ENCODE measurements at places on chromosomes 4 and X.

GRCh38 chrX:150569155-150569477 is 695 bp downstream of the MTM1 start:
- peak; percentile 46 for DNase-seq

- peak; percentile 48 for DNase-seq
Observed at GRCh38 chr4:186719925-186720694, 3.5 kb downstream of the FAT1 start.

DNA sequence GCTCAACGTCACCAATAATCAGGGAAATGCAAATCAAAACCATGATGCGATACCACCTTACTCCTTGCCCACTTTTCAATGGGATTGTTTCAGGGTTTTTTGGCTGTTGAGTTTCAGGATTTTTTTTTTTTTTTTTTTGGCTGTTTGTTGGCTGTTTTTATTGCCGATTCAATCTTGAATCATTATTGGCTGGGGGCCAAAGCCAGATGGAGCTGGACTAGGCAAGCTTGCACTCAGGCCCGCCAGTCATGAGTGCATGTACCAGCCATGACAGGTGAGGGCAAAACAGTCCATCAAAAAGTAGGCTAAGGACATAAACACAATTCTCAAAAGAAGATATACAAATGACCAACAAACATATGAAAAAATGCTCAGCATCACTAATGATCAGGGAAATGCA is 13.3 kb downstream of the YIPF7 start:
- no peak for DNase-seq

GRCh38 chr4:84527391-84527790 is 28.3 kb upstream of the NKX6-1 start:
- no peak for DNase-seq

- no peak for DNase-seq
Observed at GRCh38 chr4:112978691-112979472, 70.6 kb upstream of the ANK2 start.

DNA sequence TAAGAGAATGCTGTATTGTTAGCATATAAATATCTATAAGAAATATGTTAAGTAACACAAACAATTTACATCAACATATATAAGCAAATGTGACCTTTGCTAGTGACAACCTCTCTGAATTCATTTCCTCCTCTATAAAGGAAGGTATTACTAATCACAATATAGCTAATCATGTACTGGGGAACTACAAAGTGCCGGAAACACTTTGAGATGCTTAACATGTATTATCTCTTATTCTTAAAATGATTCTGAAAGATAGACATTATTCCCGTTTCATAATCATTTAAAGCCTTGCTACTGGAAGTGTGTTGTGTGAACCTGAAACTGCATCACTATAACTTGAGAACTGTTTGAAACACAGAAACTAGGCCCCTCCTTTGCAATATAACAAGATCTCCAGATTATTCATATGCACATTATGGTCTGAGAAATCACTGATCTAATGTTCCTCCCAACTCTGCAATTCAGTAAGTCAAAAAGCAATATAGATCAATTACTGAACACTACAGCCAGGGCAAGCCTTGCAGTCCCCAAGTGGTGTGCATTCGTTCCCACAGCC is 54.0 kb downstream of the KLHL8 start:
- DNase-seq, result no peak

- no peak for DNase-seq
Observed at GRCh38 chr4:94348666-94349065, 6.0 kb upstream of the HPGDS start.

DNA sequence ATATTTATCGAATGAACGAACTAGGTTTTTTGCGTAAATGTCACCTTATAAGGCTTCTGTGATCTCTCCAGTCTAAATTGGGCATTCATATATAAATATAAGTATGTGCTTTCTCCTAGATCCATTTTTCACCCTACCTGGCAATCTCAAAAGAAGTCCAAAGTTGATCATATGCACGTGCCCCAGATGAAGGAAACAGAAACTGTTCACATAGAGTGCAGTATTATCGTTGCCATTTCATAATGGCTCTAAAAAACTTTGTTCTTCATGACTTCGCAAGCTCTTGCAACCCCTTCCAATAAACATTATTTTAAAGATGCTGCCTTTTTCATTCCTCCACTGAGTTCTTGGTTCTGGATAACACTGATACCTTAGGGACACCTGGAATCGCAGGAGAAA is 708 bp downstream of the INTS12 start:
- DNase-seq, result no peak

- DNase-seq, result no peak
Observed at GRCh38 chr4:2253160-2254084, 8.5 kb downstream of the MXD4 start.

DNA sequence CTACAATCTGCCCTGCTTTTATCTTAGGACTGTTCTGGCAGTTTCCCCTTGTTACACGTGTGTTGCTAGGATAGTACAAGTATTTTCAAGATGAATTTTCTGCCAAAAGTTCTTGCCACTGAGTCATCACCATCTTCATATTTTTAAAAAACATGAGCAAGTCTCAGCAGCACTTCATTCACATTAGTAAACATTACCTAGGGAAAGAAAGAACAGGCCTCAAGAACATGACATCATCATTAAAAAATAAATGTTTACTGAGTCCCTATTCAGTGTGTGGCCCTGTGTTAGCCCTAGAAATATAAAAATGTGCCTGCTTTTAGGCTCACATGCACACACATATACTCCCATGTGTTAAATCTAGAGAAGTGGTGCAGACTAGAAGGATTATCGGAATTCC is 18.7 kb upstream of the GPC3 start:
- DNase-seq, result no peak

- no peak for DNase-seq
Observed at GRCh38 chr4:74044677-74045076, 6.2 kb upstream of the CXCL3 start.

DNA sequence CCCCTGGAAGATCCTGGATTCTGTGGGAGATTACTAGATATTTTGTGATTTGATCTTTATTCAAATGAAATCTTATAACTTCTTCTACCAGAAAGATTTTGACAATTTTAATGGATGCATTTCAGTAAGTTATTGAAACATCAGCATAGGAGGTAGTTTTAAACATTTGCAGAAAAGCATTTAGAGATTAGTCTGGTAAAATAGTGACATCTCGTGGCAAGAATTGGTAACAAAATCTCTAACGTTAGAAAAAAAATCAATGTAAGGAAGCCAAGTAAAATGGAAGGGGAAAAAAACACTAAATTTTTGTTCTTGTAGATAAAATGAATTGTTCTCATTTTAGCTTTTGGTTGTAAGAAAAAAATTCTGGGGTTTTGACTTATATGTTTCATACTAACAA is 73.3 kb downstream of the TASL start:
- peak; percentile 44 for DNase-seq

GRCh38 chr4:111854494-111855087 is 290.7 kb upstream of the FAM241A start:
- peak; percentile 49 for DNase-seq

DNA sequence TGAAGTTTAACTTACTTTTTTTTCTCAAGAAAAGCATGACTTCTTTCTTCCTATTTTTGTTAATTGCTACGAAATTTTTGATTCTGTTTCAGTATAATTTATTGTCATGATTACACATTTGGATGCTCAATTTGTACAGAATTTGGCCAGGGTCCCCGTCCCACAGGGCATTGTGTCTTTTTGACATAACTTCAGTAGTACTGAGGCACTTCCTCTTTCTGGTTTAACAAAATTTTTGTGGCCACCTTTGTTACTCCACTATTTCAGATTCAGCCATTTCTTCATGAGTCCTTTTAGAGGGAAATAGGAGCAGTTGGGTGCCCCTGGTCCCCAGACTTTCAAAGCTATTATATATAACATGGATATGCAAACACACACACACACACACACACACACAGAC is 1248.7 kb downstream of the PCDH7 start:
- no peak for DNase-seq

DNA sequence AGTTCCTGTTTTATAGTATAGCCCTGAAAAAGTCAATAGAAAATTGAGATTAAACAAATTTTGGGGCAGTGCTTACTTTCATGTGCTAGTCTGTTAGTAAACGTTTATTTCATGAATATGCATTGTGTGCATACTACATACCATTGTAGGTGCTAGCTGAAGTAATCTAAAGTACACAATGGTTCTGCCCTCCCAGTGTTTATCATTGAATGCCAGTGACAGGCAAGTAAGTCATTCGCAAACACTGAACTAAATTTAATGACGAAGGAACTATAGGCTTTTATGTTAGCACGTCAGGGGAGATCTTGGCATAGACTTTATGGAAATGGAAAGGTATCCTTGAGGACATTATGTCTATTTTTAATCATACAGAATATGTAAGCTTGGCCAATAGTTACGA is 426.9 kb upstream of the EPHA5 start:
- peak; percentile 5 for DNase-seq

DNA sequence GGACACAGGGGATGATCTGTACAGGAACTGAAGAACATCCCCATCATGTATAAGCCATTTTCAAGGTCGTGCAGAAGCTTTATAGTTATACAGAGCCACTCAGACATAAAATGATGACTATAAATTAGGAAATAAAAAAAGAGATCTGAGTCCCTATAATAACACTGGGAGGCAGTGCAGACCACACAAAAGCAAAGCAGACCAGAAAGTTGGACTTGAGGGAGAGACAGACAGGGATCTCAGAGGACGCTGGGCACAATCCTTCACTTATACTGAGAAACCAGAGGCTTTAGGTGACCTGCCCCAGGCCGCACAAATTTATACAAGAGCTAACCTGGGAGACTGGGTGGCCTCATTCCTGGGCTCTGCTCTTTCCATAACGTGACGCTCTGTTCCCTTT is 70.5 kb downstream of the HADH start:
- peak; percentile 58 for DNase-seq

DNA sequence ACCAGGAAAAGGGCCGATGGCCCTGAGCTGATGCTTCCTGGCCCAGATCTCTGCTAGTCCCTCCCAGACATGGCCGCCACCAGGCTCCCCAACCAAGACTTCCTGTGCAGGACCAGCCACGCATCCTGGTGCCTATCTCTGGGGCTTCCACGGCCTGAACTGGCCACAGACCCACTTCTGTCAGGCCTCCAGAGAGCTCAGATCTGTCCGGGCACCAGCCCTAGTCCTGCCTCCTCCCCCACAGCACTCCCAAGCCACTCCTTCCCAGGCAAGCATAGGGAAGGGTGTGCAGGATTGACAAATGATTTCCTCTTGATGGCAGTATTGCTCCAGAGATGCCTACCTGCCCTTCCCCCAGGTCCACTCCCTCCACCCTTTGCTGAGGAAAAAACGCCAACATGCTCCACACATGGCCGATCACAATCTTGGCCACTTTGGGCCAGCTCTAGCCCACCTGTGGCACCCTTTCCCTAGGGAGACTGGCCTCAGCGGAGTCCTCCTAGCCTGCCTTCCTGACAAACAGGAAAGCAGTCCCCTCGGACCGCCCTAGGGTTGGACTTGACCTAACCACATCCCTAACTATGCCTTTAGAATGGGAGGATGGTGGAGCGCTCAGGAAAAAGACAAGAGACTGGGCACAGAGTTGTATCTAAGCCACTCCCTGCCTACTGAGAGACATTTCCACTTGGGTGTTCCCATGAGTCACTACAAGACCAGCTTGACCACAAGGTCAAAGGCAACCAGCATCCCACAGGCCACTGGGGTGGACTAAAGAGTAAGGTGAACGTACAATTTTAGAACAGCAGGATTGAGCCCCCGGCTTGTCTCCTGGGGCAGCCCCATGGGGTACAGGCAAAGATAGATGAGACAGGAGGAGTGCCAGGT is 277.5 kb upstream of the AGTR2 start:
- no peak for DNase-seq

Measured in hepatocyte (in vitro differentiated cells).